ENCODE measurements at places on chromosomes 11 and 22.

DNA sequence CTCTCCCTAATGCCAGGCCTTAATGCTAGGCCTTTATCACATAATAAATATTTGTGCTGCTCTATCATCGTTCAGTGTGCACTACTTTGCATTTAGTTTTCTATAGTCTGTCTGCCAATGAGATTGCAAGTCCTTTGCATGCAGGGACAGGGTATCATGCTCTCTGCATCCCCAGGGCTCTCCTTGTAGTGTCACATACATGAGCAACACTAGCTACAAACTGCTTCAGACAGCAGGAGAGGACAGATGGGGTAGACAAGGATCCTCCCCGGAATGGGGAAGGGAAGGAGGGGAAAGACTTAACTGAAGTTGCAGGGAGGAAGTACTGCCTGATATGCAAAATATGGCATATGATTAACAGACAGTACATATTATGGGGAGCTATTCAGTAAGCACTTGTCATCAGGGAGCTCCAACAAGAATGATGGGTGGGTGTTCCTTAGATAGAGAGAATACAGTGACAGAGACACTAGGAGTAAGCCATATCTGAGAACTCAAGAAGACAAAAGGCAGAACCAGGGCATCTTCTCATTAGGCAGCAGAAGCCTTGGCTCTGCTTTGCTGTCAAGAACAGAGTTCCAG is 42.8 kb downstream of the ZNF202 start:
- DNase-seq: no peak

DNA sequence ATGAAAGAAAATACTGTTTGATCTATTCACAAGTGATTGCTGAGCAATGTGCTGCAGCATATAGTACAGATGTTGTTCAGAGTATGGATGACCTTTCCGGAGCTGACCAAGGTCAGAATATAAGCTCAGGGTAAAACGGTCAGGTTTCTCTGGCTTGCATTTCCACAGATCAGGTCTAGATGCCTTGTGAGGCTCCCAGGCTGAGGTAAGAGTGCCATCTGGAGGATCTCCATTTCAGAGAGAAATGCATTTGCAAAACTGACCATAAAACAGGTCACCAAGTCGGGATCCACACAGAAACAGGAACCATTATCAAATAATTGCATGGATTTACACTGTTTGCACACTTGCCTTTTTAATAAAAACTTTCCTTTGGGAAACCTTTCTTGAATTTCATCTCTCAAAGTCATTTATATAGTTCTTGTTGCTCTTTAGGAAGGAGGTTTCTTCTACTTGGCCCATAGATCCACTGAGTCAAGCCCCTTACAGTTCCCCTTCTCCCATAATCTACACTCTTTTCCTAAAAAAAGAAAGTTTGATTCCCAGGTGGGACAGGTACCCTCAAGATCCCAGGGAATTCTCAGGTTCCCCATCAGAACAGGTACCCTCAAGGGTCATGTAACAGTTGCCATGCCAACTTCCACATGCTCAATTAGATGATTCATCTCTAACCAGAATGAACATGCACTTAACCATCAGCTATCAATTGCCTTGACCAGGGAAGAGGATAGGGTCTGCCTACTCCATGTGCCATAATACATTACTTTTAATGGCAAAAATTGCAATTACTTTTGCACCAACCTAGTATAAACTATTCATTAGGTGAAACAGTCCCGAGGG is 25.0 kb upstream of the TMPRSS5 start:
- DNase-seq: no peak

DNA sequence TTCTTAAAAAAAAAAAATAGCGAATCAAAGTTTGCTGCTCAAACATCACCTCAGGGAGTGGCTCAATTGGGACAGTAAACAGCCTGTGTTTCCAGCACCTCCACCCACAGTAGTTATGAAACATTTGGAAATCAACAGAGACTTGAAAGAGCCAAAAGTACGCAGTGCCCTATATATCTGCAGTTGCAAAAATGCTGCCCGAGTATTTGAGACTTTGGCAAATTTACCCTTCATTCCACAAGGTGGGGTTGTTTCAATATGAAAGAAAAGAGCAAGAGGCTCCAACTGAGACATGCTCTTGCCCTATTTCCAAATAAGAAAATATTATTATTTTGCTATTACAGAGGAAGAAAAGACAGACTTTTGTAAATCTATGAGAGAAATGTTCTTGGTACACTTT is 851.1 kb upstream of the RAG2 start:
- DNase-seq: no peak

DNA sequence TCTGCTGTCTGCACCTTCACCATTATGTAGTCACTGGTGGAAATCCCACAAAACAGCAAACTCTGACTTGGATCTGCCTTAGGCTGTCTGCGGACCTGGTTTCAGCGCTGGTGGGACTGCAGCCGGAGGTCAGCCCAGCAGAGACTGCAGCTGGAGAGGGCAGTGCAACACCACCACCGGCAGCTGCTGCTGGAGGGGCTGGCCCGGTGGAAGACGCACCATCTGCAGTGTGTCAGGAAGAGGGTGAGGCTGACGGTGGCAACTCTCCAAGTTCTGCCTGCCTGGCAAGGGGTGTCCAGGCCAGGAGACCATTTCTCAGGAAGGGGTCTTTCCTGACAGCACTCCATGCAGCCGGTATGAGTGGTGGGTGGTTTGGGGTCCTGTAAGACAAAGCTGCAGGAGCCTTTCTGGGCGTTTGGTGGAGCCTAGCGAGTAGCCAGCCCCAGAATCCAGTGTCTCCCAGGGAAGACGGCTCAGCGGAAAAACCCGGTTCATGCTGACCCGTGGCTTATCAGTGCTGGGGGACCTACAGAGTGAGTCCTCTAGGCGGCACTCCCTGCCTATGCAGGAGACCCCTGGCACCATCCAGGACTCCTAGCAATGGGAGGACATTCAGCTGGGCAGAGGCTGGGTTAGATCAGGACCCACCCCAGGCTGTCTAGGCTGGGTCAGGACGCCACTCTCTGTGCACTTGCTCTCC is 50.8 kb downstream of the PISD start:
- DNase-seq: no peak

Measured in activated CD8-positive, alpha-beta memory T cell treated with anti-CD3 and anti-CD28 coated beads for 4 hours (primary cell).